Breast epithelium (tissue), 4 donors: ENCODE measurements at places on chromosomes 3 and 15.

DNA sequence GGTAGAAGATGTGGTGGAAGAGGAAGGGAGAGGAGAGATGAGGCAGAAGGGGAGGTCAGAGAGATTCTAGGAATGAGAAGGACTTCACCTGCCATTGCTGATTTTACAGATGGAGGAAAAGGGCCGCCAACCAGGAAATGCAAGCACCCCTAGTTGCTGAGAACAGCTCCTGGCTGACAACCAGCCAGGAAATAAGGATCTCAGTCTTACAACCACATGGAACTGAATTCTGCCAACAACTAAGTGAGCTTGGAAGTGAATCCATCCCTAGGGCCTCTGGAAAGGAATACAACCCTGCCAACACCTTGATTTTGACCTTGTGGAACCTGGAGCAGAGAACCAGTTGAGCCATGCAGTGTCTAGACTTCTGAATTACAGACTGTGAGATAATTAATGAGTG, 86.6 kb downstream of the EDEM1 start:
- no peak for DNase-seq

DNA sequence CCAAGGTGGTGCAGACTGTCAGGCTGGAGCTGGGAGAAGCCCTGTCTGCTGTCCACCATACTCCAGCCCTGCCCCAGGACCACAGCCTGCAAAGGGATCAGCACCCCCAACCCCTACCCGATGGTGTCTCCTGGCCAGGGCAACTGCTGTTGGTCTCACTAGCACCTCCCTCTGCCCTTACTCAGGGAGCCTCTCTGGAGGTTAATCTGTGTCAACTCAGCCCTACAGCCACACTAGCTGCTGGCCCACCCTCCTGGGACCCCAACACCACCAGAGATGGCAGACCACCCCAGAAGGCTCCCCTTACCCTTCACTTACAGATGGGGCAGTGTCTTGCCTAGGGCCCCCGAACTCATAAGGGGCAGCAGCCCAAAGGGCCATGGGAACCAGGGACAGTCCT, 65.2 kb downstream of the TLE3 start:
- no peak for DNase-seq

- no peak for DNase-seq
Observed at GRCh38 chr3:12706504-12707253, 42.8 kb upstream of the RAF1 start.

DNA sequence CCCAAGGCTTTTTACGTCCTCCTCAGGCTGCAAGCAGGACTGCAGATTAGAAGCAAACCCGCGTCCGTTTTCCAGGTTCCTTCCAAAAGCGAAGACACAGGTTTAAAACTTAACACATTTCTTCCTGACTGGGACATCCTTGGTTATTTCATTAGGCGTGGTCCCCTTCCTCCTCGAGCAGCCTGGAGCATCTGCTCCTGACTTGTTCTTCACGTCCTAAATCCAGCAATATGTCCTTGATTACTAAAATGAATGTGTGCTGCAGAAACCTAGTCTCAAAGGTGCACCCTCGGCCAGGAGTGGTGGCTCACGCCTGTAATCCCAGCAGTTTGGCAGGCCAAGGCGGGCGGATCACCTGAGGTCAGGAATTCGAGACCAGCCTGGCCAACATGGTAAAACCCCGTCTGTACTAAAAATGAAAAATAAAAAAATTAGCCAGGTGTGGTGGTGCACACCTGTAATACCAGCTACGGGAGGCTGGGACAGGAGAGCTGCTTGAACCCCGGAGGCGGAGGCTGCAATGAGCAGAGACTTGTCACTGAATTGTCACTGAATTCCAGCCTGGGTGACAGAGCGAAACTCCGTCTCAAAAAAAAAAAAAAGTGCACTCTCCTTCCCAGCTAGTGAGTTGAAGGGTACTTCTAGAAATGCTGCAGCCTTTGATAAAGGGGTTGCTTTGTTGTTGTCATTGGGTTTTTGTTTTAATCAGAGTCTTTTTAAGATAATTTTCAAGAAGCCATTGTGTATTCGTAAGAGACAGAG, 842 bp upstream of the LRIG1 start:
- no peak for DNase-seq

GRCh38 chr3:148718982-148719862, 21.5 kb downstream of the AGTR1 start:
- DNase-seq: no peak
